ENCODE measurements at places on chromosomes 3 and 15. TPM values are rescaled to one million over a fixed set of nuclear protein-coding genes. Genes with fewer than 3 reads are reported as not detected.
A peak's percentile ranks its signal among the peaks of the same experiment; 100 is the strongest.

The EMC7 gene
- total RNA-seq: 56.2 TPM

The MAN2A2 gene
- total RNA-seq: 141 TPM

The CCDC71 gene
- 11.8 TPM for total RNA-seq

The BTD gene
- total RNA-seq: 9.7 TPM

The GOLGA8J gene
- not detected for total RNA-seq

The TYRO3 gene
- total RNA-seq: 1.2 TPM

The TMEM45A gene
- total RNA-seq: 0.21 TPM

The GSK3B gene
- 25.9 TPM for total RNA-seq

The SI gene
- not detected for total RNA-seq

The COL8A1 gene
- total RNA-seq: 0.07 TPM

The GOLGA8T gene
- total RNA-seq: not detected

The SNAP23 gene
- 34.5 TPM for total RNA-seq

The TMEM266 gene
- not detected for total RNA-seq

The NR2F2 gene
- not detected for total RNA-seq

The CYP8B1 gene
- not detected for total RNA-seq

The SPATA12 gene
- total RNA-seq: not detected

DNA sequence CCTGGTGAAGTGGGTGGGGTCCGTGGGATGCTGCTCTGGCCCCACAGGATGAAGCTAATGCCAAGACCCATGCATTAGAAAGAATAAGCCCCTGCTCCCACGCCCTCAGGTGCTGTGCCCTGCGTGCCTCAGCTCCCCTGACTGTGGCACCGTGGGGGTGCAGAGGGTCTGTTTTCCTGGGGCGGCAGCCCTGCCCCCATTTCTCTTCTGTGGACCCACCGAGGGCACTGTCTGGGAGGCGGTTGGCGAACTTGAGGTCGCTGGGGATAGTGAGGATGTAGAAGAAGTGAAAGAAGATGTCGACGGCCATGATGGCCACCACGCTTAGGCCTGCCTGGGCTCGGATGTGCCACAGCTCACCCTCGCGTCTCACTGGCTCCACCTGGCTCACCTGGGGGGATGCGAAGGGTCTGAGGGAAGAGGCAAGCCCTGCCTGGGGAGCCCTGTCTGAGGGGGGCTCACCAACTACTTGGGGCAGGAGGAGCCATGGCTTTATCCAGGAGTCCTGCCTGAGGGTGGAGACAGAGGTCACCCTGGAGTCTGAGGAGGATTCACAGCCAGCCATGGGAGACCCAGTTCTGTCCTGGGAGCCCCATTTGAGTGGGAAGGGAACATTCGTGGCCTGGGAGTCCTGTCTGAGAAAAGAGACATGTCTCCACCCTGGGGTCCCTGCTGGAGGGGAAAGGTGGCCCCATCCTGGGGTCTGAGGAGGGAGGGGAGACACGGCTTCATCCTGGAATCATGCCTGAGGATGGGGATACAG lies 5.1 kb downstream of the HHATL start:
- no peaks in the 10 kb centered on the region for H3K27me3 ChIP-seq
- no peak overlapping the region for H3K4me3 ChIP-seq
- H3K36me3 ChIP-seq: no peaks in the 10 kb centered on the region
- H3K4me1 ChIP-seq: no peaks in the 10 kb centered on the region

- no peak overlapping the region for H3K4me3 ChIP-seq
- H3K27me3 ChIP-seq: no peaks in the 10 kb centered on the region
- no peak overlapping the region for H3K27ac ChIP-seq
- H3K36me3 ChIP-seq: no peaks in the 10 kb centered on the region
Measured at GRCh38 chr3:59133311-59133710, 83.5 kb upstream of the CFAP20DC start.

DNA sequence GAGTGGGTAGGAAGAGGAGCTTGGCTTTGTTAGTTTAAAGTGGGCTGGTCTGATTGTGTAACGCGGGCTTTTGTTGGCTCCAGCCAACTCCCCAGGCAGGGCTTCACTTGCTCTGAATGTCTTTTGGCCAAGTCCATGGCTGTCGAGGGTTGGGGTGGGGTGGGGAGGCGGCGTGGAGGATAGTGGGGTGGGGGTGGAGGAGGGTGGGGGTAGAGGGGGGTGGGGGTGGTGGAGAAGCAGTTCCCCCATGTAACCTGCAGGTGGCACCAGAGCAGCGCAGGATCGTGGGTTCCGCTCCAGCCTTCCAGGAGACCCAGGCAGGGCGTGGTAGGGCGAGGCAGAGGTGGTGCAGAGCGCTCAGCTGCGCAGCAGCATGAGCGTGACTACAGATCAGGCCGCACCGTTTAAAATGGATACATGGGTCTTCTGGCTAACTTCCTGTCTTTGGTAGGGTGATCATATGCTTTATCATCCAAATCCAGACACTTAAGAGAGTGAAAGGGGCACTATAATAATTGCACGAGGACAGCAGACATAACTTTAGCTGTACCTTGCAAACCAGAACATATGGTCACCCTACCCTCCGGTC lies 28.3 kb downstream of the GOLGA6A start:
- peak overlapping the region; percentile 23 for H3K4me3 ChIP-seq
- no peaks in the 10 kb centered on the region for H3K27me3 ChIP-seq
- H3K36me3 ChIP-seq: no peaks in the 10 kb centered on the region
- peaks cover 5% of the 10 kb centered on the region for H3K4me1 ChIP-seq
- H3K27ac ChIP-seq: no peak overlapping the region

DNA sequence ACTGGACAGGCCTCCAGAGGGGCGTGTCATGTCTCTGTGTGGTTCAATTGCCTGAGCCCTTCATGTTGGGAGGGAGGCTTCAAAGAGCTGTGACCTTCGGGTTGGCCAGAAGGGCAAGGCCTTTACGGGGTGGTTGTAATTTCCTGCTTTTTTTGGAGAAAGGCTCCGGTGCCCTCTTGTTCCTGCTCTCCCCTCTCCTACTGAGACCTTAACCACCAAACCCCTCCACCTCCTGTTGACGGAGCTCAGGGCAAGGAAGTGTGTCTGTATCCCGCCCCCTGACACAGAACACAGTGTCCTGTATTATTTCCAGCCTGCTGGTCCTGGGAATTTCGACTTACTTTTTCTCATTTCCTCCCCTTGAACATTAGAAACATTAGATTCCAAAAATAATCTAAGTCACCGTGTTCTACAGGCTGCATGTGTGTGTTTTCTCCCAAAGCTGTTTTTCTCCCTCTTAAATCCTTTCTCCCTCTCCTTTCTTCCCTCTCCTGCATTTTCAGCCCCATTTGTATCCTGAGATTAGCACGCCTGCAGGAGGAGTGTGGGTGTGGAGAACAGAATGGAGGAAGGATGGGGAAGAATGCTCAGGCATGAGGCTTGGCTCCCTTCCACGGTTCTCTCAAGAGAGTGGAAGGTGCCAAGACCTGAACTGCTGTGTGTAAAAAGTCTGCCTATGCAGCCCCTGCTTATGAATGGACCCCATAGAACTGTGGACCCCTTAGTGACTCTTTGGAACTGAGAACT lies 285.4 kb upstream of the ROPN1 start:
- H3K4me1 ChIP-seq: no peaks in the 10 kb centered on the region
- H3K36me3 ChIP-seq: no peaks in the 10 kb centered on the region
- H3K4me3 ChIP-seq: no peak overlapping the region
- peaks cover 6% of the 10 kb centered on the region for H3K27me3 ChIP-seq

GRCh38 chr3:10470120-10471053 lies 35.0 kb downstream of the ATP2B2 start:
- peaks cover 4% of the 10 kb centered on the region for H3K27me3 ChIP-seq
- H3K36me3 ChIP-seq: no peaks in the 10 kb centered on the region
- DNase-seq: no peak
- peaks cover 5% of the 10 kb centered on the region for H3K4me1 ChIP-seq

DNA sequence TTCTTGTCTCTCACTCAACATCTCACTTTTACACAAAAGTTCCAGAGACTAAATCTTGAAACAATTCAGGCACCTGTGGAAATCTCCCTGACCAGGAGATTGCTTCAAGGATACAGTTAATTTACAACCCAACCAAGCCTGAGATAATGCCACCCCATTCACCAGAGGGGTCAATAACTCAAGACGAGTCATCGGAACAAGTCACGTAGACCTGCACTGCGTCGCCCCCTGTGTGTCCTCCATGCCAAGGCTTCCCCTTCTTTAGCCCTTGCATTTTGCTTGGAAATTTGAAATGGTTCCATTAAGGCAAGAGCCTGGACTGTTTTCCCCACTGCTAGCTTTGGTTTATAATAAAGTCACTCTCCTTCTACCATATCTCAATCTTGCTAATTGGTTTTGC lies 129.0 kb upstream of the NEO1 start:
- H3K36me3 ChIP-seq: no peaks in the 10 kb centered on the region
- no peak overlapping the region for H3K27ac ChIP-seq
- DNase-seq: no peak
- H3K4me3 ChIP-seq: no peak overlapping the region
- peaks cover 10% of the 10 kb centered on the region for H3K27me3 ChIP-seq

DNA sequence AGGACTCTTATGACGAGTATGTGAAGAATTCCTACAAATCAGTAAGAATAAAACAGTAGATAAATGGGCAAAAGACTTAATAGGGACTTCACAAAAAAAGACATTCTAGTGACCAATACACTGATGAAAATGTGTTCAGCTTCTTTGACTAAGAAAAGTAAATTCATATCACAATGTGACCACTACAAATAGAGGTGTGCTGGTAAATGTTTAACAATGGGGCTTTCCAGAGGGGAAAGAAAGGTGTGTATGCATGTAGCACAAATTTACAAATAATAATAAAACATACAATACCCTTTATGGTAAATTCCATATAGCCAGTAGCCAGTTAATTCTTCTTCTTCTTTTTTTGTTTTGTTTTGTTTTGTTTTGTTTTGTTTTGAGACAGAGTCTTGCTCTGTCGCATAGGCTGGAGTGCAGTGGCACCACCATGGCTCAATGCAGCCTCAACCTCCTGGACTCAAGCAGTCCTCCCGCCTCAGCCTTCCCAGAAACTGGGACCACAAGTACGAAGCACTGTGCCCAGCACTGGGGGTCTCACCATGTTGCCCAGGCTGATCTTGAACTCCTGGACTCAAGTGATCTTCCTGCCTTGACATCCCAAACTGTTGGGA lies 17.5 kb upstream of the NMD3 start:
- H3K4me3 ChIP-seq: no peak overlapping the region
- H3K36me3 ChIP-seq: no peaks in the 10 kb centered on the region
- no peak for DNase-seq

GRCh38 chr15:69463182-69463756 lies 10.7 kb downstream of the RPLP1 start:
- H3K36me3 ChIP-seq: peaks cover 1% of the 10 kb centered on the region
- H3K4me3 ChIP-seq: peak overlapping the region; percentile 87
- H3K27me3 ChIP-seq: no peaks in the 10 kb centered on the region
- H3K4me1 ChIP-seq: peaks cover 26% of the 10 kb centered on the region

DNA sequence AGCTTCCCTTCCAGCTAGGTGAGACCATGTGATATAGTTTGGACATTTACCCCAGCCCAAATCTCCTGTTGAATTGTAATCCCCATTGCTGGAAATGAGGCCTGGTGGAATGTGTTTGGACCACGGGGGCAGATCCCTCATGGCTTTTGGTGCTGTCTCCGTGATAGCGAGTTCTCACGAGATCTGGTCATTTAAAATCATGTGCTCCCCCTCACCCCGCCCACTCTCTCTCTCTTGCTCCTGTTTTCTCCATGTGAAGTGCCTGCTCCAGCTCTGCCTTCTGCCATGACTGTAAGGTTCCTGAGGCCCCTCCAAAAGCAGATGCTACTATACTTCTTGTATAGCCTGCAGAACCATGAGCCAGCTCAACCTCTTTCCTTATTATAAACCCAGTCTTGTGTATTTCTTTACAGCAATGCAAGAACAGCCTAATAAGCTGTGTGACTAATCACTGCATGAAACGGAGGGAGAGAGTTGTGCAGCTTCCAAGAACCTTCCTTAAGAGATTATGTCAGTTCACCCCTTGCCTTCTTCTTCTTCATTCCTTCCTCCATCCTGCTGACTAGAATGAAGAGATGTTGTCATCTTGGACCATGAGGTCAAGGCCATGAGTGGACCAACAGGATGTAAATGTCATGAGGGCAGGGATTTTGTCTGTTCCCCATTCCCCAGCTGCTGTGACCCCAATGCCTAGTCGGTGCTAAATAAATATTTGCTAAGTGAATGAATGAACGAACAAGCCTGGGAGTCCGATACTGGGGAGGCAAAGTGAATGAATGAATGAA lies 91.0 kb downstream of the CPN2 start:
- H3K27ac ChIP-seq: no peak overlapping the region
- H3K27me3 ChIP-seq: no peaks in the 10 kb centered on the region
- H3K4me1 ChIP-seq: peaks cover 9% of the 10 kb centered on the region

- peaks cover 13% of the 10 kb centered on the region for H3K4me1 ChIP-seq
- no peaks in the 10 kb centered on the region for H3K36me3 ChIP-seq
- H3K27ac ChIP-seq: no peak overlapping the region
Measured at GRCh38 chr3:179447251-179447650, 4.0 kb downstream of the GNB4 start.

DNA sequence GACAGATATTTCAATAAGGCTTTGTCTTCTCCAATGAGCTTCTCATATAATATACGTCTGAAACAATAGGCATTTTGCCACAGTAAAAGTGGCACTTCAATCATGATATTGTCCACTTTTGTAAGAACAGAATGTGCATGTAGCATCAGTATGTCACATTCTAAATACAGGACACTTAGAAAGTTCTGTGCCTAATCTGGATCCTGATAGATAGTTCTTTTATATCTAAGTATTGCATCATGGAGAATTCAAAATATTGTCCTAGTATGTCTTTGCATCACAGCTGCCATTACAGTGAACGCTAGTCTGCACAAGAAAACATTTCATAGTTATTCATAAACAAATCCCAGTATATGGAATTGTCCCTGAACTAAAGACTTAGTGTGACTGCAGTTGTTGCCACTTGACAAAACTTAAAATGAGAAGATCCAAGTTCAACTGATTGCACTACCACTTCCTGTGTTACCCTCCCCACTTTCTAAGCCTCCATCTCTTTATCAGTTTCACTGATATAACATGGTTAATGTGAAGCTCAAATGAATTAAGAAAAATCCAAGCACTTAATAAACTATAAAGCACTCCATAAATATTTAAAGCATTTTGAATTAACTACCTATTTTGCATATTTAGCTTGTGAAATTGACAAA lies 19.6 kb downstream of the LRRFIP2 start:
- H3K27me3 ChIP-seq: no peaks in the 10 kb centered on the region
- no peak overlapping the region for H3K4me3 ChIP-seq
- no peak overlapping the region for H3K27ac ChIP-seq

- peaks cover 2% of the 10 kb centered on the region for H3K4me1 ChIP-seq
- no peak overlapping the region for H3K4me3 ChIP-seq
- H3K36me3 ChIP-seq: no peaks in the 10 kb centered on the region
- no peaks in the 10 kb centered on the region for H3K27me3 ChIP-seq
- peak; percentile 17 for DNase-seq
Measured at GRCh38 chr15:82966671-82967071, 14.2 kb upstream of the HOMER2 start.

DNA sequence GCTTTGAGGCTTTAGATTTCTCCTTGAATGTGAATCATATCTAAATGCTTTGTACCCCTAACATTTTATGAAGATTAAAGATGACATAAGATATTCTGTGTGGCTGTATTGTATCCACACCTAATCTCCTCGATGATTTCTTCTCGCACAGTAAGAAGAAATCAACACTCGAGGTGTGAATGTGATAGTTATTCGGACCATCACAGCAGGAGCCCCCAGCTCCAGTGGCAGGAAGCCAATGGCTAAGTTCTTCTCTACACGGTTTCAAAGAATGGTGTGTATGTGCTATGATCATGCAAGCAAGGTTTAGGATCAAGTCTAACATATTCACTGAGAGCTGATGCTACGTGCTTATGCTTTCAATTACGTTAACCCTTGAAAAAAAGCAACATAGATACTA lies 271.0 kb downstream of the SUCLG2 start:
- H3K27me3 ChIP-seq: no peaks in the 10 kb centered on the region
- H3K4me1 ChIP-seq: peaks cover 18% of the 10 kb centered on the region
- H3K4me3 ChIP-seq: no peak overlapping the region
- H3K27ac ChIP-seq: no peak overlapping the region
- peaks cover 31% of the 10 kb centered on the region for H3K36me3 ChIP-seq

Data from activated naive CD4-positive, alpha-beta T cell treated with anti-CD3 and anti-CD28 coated beads for 36 hours (primary cell).